ENCODE measurements at places on chromosomes 5 and 9.

GRCh38 chr5:140249536-140249935 lies 53.4 kb downstream of the PFDN1 start:
- no peak for DNase-seq

DNA sequence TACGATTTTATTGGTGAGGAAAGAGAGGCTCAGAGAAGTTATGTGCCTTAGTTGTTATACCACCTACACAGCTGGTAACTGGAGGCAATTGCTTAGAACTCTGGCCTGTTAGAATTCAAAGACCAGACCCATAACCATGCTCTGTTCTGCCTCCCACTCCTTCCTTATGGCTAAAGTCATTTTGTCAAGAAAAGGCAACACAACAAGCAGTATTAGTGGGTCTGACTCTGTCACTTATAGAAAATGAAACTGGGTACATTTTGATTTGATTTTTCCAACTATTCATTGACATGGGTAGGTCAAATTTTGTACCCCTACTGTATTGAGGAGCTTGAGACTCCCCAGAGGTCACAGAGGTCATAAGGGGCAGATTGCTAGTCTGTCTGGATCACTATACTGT lies 44.5 kb upstream of the NR3C1 start:
- DNase-seq, result no peak

- DNase-seq, result no peak
Observed at GRCh38 chr9:134522976-134523375, 118.6 kb upstream of the COL5A1 start.

DNA sequence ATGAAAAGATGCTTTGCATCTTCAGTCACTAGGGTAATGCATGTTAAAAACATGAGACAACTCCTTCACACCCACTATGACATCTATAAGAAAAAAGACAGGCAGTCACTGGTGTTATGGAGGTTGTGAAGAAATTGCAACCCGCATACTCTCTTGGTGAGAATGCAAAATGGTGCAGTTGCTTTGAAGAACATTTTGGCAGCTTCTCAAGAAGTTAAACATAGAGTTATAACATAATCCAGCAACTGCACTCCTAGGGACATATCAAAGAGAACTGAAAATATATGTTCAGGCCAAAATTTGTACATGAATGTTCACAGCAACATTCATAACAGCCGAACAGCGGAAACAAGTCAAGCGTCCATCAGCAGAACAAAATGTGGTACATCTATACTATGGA lies 46.3 kb upstream of the TBC1D9B start:
- no peak for DNase-seq

DNA sequence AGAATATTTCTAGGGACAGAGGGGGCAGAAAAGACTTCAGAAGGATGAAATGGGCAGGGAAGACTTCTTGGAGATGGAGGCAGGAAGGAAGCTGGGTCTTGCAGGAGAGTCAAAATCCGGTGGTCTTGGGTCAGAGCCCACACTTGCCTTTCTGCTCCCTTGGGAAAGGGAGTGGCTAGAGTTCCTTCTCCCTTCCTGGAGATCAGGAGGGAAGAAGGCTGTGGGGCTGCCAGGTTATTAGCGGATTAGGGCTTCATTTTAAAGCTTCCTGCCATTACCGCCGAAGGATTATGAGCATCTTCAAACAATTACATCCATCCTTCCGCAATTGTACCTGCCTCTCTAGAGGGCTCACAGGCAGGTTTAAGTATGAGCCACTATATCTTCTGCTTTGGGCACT lies 19.2 kb upstream of the SYNPO start:
- DNase-seq, result no peak

DNA sequence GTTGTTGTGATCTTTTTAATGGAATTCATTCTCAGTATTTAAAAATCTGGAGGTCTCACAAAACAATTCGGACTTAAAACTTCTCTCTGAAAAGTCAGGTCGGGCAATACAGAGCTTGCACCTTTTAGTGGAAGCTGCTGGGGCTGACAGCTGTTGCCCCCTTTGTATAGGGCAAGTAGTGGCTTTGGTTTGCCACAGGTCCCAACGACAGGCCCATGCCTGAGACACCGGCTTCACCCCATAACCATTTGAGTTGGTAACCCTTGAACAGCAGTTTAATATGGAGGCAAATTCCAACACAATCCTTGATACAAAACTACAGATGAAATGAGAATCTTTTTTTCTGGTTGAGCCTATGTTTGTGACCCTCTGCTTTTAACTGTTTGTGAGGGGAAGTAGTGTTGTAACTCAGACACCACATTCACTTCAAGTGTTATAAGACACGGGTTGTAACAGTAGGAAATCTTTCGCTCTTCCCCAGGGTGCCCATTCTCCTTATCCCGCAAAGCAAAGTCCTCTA lies 752 bp upstream of the GLRX start:
- DNase-seq, result no peak

DNA sequence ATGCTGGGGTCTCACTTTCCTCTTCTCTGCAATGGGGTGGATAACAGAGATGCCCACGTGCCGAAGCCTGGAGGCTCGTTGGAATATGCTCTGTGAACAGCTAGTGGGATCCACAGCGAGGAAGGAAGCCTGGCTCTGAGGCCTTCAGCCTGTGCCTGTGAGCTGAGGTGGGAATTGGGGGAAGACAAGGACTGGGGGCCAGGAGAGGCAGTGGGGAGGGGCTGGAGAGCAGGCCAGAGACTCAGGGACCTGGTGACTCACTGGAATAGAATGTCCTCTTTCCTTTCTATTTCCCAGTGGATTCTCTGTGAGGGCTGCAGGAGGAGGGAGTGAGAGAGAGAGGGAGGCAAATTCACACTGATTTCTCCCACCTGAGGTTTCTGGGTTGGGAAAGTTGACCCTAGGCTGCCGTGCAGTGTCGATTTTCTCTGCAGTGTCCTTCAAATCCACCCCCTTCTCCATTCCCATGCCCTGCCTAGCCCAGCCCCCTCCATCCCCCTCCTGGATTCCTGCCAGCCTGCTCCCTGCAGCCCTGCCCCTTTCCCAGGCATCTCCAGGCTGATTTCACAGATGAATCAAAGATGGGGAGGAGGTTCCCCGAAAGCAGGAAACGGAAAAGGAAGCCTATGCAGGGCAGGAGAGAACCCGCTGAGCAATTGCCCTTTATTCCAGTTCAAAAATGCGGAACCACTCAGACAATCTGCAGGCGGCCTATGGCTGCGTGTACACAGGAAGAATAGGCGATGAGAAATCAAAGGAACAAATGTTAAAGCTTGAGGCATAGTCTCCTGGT lies 1.4 kb upstream of the SPAAR start:
- DNase-seq, result no peak

DNA sequence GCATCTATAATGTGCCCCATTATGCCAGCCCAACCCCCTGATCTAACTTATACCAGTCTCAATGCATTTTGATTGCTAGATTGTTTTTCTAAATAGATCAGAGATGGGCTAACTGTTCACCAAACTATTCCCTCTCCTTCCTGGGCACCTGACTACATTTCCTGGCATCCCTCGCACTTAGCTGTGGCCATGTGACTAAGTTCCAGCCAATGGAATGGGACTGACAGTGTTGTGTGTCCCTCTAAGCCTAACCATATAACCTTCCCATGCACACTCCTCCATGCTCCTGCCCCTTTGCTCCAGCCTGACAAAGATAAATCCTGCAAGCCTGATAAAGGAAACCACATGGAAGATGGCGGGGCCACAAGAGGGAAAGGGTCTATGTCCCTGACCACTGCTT lies 12.3 kb upstream of the IFNK start:
- DNase-seq, result no peak

GRCh38 chr5:179765400-179765799 lies 28.4 kb upstream of the LTC4S start:
- DNase-seq, result no peak

- no peak for DNase-seq
Observed at GRCh38 chr5:65209341-65209740, 272.4 kb downstream of the ADAMTS6 start.

DNA sequence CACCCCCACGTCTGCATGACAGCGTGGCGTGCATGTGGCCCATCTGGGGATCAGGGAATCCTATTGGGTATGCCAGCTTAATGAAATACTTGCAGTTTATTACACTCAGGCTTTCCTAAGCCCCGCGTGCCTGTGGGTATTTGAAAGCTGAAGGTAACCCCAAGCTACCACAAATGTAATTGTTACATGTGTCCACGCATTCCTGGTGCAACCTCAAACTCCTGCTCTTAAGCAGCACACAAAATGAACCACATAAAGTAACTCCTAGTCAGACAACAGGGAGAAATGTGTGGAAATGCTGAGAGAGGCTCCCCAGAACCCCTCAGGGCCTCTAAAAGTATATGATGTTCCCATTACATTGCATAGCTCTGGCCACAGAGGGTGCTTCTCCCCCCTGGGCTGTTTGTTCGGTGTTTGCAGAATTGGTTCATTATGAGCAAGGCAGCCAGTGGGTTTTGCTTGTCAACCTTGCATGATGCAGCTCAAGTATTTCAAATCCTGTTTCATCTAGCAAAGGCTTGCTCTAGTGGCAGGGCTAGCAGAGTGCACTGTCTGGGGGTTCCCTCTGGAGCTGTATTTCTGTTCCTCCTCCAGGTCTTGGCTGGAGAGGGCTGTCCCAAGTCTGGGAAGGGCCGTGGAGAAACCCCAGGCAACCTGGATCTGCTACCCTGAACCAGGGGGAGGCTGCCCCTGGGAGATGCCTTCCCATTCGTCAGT lies 1.8 kb upstream of the DCANP1 start:
- no peak for DNase-seq

DNA sequence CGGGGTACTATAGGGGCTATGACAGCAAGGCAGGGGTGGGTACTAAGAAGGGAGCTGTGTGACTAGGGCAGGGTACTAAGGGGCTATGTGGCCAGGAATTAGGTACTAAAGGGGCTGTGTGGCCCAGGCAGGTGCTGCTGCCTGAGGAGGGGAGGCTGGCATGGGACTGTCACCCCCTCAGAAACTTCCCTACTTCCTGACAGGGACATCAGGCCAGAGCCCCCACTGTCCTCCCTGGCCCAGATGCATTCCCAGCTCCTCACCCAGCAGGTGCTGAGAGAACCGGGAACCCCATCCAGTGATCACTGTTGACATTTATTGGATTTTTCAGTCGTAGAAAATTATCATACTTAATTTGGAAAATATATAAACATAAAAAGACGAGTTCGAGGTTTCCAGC lies 26.6 kb downstream of the IRX2 start:
- DNase-seq, result no peak

Measured in NCI-H1930 (cell line).